ENCODE measurements at places on chromosomes 2 and 18. TPM values are rescaled to one million over a fixed set of nuclear protein-coding genes. Genes with fewer than 3 reads are reported as not detected.

CXCR1 gene
- total RNA-seq, result not detected

SLC5A7 gene
- 7.5 TPM for total RNA-seq

CCDC148 gene
- total RNA-seq, result 7.0 TPM

ASXL3 gene
- total RNA-seq, result 0.31 TPM

GKN2 gene
- total RNA-seq, result not detected

FHOD3 gene
- 22.3 TPM for total RNA-seq

MLPH gene
- 0.38 TPM for total RNA-seq

LYPD6 gene
- 2.6 TPM for total RNA-seq

XIRP2 gene
- total RNA-seq, result not detected

SERPINB5 gene
- not detected for total RNA-seq

INO80D gene
- 10.8 TPM for total RNA-seq

PSMA8 gene
- not detected for total RNA-seq

ABCG8 gene
- total RNA-seq, result 0.58 TPM

INPP1 gene
- total RNA-seq, result 7.5 TPM

POTEJ gene
- total RNA-seq, result 0.20 TPM

L3MBTL4 gene
- 1.3 TPM for total RNA-seq

ZSWIM2 gene
- 0.14 TPM for total RNA-seq

ZNF521 gene
- total RNA-seq, result 0.87 TPM

RND3 gene
- 170 TPM for total RNA-seq

TCF23 gene
- total RNA-seq, result 0.35 TPM

EFR3B gene
- 15.9 TPM for total RNA-seq

LDLRAD4 gene
- 0.38 TPM for total RNA-seq

CAVIN2 gene
- total RNA-seq, result 0.33 TPM

LIPG gene
- 17.4 TPM for total RNA-seq

KYNU gene
- 0.36 TPM for total RNA-seq

PIK3C3 gene
- 33.4 TPM for total RNA-seq

IL1A gene
- total RNA-seq, result 2.6 TPM

MYOM1 gene
- 2.4 TPM for total RNA-seq

NEU2 gene
- 0.77 TPM for total RNA-seq

DTNB gene
- total RNA-seq, result 30.2 TPM

APOB gene
- total RNA-seq, result under 0.01 TPM
